ENCODE measurements at places on chromosomes 2 and 18.

DNA sequence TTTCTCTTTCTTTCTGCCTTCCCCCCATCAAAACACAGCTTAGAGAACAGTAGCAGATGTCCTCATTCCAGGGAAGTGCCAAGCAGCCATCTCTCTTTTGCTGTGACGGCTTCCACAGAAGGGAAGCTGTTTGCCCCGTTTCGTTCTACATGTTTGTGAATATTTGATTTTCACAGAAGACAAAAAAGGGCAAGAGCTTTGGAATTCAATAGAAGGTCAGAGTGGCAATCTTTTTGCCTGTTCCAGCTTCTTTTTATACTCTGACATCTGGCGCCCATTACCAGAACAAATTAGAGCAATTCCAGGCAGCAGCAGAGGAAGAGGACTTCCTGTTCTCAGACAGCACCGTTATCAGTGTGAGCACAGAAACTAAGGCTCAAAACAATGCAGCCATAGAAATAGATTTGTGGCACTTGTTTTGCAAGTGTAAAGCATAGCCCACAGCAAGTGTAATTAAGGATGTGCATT lies 79.0 kb upstream of the CDH19 start:
- no peak for DNase-seq

DNA sequence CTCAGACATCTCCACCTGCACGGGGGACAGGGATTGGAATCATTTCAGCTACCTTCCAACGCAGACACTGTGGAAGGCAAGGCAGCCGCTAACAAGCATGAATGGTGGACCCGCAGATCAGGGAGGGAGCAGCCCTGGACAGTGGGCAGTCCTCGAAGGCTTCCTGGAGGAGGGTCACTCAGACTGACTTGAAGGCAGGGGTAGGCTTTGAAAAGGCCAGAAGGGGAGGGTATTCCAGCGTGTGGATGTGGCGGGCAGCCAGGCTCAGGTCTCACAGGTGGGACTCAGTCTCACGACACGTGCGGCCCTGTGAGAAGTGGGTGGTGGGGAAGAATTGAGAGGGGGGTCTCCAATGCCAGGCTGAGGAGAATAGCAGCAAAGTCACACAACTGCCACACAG lies 29.9 kb downstream of the DYSF start:
- DNase-seq, result no peak

GRCh38 chr2:227643990-227644551 lies 22.5 kb upstream of the SCYGR5 start:
- DNase-seq, result no peak

- DNase-seq, result no peak
These were observed 102.2 kb upstream of the MSH2 start for GRCh38 chr2:47300609-47301276.

DNA sequence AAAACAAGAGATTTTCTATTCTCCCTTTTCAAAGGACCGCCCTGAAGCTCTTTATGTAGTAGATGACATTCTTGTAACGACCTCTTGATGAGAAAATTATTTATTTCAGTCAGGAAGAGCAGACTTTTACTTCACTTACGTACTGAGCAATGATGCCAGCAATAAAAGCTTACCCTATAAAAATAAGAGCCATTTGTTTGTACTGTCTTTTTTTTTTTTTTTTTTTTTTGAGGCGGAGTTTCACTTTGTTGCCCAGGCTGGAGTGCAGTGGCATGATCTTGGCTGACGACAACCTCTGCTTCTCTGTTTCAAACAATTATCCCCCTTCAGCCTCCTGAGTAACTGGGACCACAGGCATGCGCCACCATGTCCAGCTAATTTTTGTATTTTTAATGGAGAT lies 39.2 kb downstream of the CRIM1 start:
- DNase-seq, result no peak

GRCh38 chr2:201888426-201888800 lies 82.1 kb downstream of the CDK15 start:
- DNase-seq, result no peak

DNA sequence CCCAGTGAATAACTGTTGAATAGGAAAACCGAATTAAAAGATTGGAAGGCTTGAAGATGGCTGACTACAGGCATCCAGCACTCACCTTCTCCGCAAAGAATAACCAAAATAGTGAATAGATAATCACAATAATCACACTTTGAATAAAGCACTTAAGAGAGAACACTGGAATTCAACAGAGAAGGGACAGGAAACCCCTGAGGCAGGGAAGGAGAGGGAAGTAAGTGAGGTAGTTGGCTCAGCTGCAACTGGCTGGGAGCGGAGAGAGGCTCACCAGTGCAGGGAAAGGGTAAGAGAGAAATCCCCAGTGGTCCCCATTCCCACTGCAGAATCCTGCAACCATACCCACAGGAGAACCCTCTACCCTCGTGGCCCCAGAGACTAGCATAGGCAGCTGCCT lies 246.6 kb upstream of the NCKAP5 start:
- no peak for DNase-seq
